Right lung (tissue), 10 donors: ENCODE measurements at places on chromosomes 3 and 15.

DNA sequence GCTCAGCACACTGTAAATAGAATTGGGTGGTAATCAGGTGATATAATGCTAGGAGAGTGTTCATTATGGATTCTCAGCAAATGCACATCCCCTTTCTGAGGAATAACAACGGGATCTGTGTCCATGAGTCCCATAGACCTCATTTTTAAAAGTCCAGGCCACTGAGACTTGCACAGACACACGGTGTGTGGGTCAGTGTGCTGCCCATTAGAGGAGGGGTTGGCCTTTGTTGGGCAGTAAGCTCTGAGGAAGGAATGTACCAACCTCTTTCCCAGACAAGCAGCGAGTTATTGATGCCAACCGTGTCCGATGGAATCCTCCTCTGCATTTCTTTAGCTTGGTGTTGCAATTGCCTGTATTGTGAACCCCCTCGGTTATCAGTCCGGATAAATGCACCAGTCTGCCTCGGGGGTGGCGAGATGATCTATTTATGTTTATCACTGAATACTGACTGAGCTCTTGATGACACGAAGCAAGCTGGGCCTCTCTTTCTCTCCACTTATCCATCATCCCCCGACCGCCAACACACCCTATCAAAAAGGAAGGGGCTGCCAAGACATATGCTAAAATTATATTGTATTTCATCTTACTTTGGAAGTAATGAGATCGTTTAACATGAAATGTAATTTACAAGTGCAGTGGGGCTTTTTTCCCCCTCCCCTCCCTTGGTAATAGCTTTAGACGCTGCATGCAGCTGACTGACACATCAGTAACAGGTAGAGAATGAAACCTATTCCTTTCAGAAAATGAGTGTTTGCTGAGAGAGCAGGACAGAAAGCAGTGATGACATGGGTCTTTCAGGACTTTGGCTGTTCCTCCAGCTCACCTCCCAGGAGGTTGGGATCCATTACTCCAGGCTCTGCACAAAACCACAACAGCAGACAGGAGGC is 126.6 kb upstream of the ST8SIA2 start:
- no peak for DNase-seq

DNA sequence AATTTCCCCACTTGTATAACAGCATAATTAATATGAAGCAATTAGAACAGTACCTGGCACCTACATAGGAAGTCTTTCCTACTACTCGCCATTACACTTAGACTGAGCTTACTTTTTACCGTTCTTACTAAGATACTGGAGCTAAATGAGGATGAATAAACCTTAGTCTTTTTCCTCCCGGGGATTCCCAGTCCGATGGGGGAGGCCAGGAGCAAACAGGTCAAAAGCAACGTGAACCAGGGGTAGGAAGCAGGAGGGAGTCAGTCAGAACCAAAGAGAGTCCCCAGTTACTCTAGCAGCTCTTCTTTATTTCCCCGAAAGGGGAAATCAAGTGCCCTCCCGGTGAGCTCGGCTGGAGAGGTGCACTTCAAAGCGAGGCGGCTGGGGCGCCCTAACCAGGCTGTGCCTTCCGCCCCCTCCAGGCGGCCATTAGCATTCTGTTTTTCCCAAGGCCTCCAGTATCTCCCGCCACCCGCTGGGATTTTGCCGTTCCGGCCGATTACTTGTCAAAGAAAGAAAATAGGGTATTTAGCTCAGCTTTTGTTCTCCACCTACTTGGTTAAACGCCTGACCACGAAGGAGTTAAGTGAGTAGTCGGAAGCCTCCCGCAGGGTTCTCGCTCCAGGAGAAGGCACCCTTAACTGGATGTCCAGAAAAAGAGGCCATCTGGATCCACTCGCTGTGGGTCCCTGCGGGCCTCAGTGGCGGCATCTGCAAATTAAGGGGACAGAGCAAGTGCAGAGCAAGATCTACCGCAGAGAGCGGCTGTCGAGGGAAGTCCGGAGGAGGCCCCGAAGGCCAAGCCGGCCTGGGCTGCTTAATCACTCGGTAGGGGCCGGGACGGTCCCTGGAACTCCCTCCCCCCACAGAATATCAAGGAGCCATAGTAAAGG is 6.3 kb upstream of the EOMES start:
- DNase-seq = no peak

GRCh38 chr3:71672807-71673206 is 52.4 kb downstream of the EIF4E3 start:
- no peak for DNase-seq

DNA sequence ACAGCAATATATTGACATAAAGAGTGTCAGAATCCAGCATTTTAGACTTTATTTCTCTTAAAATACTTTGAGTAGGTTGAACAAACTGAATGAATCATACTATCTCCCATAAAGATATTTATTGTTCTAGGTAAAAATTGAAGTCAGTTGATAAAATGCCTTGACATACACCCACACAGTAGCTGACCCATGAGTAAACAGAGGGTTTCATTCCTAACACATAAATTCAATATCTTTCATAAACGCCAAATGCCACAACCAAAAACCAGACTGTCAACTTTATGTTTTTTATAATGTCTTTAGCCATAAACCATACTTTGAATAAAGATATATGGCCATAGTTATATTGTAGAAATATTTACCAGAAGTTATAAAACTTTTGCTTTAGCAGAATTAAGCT is 742.4 kb downstream of the NAALADL2 start:
- DNase-seq = no peak

DNA sequence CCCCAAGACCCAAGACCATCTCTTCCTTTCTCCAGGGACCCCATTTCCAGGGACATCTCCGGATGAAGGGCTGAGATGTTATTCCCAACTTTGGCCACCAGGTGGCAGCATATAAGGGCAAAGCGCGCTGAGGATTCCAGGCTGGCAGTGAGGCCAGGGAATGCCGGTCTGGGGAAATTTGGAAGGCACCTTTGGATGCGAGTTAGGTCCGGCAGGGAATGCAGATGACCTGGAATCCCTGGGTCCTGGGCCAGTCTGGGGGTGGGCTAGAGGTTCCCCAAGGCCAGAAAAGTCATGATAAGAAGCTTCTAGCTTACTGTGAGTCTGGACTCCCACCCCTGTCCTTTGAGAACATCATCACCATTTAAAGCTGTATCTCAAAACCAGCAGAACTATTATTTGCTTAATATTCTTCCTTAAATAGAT is 1.6 kb upstream of the CHST13 start:
- DNase-seq = peak; percentile 45

DNA sequence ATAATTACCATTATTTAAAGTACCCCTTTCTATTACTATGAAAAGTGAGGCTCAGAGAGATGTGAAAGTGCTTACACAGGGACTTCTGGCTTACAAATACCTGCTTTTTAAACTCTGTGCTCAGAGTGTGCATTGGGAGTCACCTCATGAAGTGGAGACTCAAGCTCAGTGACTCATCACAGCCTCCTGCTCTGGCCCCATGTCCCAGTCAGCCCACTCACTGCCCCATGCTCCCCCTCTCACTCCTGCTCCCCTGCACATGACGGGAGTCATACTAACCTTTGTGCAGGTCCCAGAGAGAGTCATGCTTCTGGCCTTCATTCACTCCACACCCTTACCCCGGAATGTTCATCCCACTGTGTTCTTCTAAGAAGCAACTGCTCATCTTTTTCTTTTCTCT is 20.2 kb downstream of the CCR1 start:
- no peak for DNase-seq

DNA sequence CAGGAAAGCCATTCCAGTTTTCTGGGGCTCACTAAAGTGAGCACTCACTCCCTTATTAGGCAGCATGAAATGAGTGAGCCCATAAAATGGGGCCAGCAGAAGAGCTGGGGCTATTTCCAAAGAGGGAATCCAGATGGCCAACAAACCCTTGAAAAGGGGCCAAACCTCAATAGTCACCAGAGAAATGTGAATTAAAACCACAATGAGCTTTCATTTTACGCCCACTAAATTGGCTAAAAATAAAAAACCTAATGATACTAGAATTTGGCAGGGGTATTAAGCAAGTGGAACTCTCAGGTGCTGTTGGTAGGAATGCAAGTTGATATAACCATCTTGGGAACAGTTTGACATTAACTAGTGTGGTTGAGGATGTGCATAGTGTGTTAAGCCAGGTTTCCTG is 42.1 kb upstream of the RAF1 start:
- DNase-seq = no peak

DNA sequence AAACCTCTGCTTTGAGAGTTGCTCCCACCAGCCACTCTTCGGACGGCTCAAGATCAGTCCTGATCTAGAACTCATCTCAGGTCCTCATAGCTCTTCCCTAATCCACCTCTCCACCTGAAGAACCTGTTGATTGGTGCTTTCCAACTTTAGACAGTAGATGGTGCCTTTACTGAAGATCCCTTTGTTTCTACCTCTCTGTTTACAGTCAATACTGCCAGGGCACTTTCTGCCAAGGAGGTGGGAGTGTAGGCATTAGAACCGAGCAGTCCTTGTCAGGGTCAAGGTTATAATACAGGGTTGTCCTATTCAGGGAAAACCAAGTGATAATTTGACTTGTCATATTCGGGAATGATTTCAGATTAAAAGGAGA is 1.2 kb downstream of the CGNL1 start:
- no peak for DNase-seq

DNA sequence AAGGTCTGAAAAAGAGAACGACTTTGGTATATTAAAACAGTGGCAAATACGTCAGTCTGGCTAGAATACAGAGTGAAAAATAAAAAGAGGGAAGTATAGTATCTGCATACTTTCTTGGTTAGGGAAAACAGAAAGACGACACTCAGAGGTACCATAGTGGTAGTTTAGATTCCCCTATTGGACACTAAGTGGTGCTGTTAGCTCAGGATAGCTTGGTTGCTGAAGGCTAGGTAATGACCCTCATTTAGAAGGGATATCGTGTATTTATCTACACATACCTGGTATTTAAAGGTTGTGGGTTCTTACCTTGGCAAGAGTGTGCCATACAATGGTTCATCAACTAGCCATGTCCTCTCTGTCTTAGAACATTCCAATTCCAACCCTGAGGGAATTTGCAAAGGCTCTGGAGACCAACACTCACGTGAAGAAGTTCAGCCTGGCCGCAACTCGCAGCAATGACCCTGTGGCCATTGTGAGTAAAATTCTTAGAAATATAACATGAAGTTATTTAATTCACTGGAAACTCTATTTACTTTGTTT is 31.0 kb downstream of the TMOD2 start:
- DNase-seq = no peak

GRCh38 chr3:48926425-48927392 is 8.1 kb downstream of the ARIH2 start:
- DNase-seq = no peak

GRCh38 chr3:126526668-126527005 is 2.7 kb downstream of the CHST13 start:
- DNase-seq = no peak

- no peak for DNase-seq
Measured at GRCh38 chr3:46130631-46131310, 77.3 kb downstream of the CCR1 start.

DNA sequence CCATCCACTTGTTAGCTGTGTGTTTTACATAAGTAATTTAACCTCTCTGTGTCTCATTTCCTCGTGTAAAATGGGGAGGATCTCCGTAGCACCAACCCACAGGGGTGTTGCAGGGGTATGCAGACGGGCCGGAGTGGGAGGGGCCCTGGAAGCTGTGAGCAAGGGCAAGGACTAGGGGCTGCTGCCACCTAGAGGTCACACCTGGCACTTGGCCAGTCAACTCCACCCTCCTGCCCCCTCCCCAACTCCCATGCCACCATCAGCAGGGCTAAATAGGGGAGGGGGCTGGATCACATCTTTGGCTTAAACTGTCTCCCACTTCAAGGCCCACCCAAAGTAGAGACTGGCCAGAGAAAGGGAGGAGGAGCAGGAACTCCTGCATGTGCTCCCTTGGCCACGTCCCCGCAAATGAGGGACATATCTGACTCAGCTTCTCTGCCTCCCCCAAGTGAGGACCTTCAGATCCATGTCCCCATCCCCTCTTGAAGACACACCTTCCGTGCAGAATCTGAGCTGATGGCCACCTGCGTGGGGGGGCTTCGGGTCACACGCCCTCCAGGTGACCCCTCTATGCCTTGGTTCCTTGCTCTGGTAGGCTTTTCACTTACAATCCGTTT is 2.6 kb downstream of the CCDC9B start:
- no peak for DNase-seq

- DNase-seq = no peak
Measured at GRCh38 chr3:10228248-10228950, 19.9 kb upstream of the TATDN2 start.

DNA sequence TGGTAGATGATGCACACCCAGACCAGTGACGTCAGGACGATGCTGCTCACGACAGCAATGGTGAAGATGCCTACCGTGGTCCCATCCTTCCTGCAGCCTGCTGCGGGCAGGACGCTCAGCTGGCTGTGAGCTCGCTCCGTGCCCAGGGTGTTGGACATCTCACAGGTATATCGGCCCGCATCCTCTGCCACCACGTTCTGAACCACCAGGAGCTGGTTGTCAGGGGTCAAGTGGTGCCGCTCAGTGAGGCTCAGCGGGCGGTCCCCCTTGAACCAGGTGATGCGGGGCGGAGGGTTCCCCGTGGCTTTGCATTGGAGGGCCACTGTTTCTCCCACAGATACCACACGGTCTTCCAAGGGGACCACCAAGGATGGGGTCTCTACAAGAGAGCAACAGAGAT is 117.8 kb downstream of the LRIG1 start:
- DNase-seq = no peak

DNA sequence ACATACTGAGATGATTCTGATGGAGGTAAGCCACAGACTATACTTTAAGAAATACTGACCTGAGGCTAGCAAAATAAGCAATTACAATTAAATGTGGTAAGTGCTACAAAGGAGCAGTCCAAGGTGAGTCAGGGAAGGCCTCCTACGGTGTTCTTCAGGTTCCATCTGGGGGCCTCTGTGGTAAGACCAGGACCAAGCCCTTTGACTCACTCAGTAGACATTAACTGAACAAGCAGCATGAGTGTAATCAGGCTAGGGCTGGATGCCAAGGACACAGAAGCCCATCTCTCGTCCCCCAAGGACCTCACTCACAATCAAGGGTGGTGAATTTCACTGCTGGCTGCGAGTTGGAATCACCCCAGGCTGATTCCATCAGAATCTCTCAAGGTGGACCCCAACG is 37.3 kb downstream of the DZIP1L start:
- no peak for DNase-seq

GRCh38 chr3:188442430-188442829 is 288.5 kb downstream of the LPP start:
- no peak for DNase-seq

GRCh38 chr3:171803044-171803443 is 7.2 kb downstream of the PLD1 start:
- DNase-seq = no peak
